ENCODE measurements at places on chromosomes 12 and 14.

GRCh38 chr14:25904446-25904845 is 693.4 kb downstream of the NOVA1 start:
- no peak for DNase-seq

DNA sequence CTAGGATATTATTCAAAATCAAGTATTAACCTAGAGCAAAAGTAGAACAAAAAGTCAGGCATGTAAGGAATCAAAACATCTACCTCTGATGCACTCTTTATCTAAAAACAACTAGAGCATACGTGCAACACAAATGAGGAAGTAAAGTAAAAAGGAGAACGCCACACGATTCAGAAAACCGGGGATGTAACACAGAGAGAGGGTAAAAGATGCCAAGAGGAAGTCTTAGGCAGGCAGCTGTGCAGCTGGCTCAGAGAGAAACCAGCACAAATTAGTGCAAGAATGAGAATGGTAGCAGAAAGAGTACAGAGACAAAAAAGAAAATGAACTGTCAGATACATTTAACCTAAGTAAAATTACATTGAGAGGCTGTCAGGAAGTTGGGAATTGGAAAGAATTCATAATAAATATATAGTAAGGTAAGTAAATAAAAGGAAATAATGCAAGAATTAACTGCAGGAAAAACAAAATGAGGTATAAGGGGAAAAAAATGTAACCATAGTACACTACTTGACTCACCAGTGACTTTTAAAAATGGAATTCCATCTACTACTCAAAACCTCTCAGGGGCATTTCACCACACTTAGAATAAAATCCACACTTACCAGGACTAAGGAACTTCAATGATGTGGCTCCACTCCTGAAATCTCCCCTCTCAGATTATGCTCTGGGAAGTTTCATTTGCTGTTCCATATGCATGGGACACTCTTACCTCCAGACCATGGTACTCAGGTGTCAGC is 17.1 kb downstream of the BCAT1 start:
- no peak for DNase-seq

DNA sequence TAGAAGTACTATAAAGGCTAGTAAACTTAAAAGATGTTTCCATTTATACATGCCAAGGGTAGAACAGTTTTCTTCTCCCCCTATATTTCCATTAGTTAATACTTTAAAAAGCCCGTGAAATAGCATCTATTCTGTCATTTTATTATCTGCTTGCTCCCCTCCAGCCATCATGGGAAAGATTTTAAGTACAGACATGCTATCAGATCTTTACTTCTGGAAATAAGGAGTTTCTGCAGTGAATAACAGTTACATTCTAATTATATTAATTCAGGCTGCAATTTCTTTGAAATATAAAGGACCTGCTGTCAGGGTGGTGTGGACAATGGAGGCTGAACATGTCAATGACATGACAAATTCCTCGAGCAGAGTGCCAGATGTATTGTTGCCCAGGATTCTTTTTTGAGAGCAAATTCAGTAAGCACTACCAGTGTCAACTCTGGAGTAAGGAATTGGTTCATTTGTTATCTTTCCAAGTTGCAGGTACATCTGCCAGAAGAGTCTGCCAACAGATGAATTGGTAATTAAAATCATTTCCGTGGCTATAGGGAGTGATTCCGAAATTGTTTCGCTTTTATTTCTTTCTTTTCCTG is 151.3 kb downstream of the BTG1 start:
- no peak for DNase-seq

DNA sequence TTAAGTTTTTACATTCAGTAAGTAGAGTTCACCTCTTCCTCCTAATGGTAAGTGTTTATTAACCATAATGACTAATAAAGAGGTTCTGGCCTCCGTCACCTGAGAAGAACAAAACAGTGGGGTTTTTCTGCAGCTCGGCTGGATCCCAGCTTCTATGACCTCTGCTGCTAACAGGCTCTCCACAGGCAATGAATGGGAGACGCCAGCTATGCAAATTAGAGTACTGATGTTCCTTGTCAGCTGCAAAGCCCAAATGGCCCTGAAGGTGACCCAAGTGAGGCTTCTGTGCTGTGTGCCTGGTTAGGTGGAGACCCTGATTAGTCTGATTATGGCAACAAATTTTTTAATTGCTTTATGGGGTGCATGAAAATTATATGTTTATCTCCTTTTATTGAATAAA is 218.1 kb downstream of the APAF1 start:
- no peak for DNase-seq

DNA sequence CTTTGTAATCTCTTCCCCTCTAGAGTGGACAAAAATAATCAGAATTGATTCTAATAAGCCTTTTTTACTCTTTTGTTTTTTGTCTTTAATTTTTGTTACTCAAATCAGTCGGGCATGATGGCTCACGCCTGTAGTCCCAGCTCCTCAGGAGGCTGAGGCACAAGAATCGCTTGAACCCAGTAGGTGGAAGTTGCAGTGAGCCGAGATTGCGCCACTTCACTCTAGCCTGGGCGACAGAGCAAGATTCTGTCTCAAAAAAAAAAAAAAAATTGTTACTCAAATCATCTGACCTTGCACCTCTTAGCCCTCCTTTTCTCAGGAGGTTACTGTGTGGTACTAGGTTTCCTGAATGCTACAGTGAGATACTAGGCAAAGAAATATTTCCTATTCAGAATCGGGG is 280.6 kb downstream of the PDZRN4 start:
- no peak for DNase-seq

- DNase-seq = no peak
Measured at GRCh38 chr12:109112720-109113465, 3.5 kb upstream of the ACACB start.

- DNase-seq = no peak
Measured at GRCh38 chr12:109770104-109770860, 56.7 kb downstream of the FAM222A start.

DNA sequence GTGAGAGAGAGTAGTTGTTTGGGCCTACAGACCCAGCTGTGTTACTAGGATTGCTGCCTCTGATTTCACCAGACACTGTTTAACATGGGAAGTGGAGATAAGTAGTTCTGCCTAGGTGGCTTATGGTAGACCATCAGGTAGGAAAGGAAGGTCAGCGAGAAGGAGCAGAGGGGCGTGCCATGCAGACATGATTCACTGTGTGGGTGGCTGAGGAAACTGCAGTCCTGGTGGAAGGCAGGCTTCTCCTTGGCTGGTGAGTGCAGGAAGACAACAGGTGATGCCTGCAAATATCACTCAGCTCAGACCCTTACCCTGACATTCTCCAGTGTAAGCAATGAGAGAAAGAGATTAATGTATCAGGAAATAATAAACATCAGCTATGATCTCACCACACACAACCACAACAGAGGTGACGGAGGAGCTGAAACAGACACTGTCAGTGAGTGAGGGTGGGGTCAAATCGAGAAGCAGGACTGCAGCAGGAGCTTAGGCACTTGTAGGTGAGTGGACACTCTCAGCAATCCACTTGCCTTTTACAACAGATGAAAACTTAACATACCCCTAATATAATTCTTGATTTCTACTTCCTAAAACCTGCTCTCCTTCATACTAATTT is 2.1 kb upstream of the PRR4 start:
- no peak for DNase-seq

DNA sequence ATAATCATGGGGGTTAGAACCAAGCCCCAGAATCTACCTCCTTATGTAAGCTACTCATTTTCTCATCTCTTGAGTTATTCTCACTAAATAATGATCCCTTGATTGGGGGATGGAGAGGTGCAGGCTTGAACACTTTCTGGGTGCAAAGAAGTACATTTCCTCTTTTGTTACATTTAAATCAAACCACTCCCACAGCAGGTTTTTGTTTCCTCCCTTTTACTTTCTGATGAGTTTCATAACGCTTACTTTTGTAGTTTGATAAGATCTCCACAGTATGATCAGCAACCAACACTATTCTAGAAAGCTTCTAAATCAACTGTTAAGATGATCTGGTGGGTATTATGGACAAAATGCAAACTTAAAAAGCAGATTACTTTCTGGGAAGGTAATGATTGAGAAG is 20.5 kb downstream of the VCPKMT start:
- DNase-seq = no peak

DNA sequence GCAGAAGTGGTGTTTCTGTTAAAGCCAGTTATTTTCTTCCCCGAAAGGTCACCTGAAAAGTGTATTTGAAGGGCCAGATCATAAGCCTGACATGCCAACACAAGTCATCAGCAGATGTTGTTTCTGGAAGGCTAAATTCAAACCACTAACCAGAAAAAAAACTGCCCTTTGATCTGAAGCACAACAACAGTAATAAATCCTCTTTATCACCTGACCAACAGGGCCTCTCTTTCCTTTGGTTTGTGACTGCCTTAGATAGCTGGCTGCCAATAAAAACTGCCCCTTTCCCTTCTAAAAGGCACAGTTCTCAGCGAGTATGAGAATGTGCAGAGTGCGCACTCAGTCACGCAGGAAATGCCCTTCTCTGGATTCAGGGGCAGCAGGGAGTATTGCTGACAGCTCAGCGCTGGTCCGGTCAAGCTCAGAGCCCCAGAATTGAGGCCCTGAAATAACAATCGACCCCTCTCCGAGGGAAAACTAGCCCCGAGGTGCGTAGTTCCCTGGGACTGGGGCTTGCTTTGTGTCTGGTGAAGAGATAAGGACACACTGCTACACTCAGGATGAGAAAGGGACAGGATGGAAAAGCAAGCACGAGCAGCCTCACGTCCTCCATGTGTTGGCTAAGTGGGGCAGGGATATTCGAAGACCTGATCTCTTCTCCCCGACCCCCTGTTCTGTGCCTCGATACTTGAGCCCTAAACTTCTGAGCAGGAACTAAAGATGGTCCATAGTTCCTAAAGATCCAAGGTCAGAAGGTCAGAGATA is 184.2 kb upstream of the GZMB start:
- DNase-seq = no peak

GRCh38 chr14:31280132-31280870 is 72.7 kb upstream of the HECTD1 start:
- DNase-seq = no peak

- no peak for DNase-seq
Measured at GRCh38 chr12:69515394-69515930, 45.3 kb downstream of the FRS2 start.

GRCh38 chr12:124940393-124941169 is 26.1 kb upstream of the UBC start:
- no peak for DNase-seq

GRCh38 chr12:92259696-92260251 is 114.1 kb upstream of the BTG1 start:
- no peak for DNase-seq

- DNase-seq = no peak
Measured at GRCh38 chr12:93743999-93744689, 67.0 kb downstream of the CRADD start.

DNA sequence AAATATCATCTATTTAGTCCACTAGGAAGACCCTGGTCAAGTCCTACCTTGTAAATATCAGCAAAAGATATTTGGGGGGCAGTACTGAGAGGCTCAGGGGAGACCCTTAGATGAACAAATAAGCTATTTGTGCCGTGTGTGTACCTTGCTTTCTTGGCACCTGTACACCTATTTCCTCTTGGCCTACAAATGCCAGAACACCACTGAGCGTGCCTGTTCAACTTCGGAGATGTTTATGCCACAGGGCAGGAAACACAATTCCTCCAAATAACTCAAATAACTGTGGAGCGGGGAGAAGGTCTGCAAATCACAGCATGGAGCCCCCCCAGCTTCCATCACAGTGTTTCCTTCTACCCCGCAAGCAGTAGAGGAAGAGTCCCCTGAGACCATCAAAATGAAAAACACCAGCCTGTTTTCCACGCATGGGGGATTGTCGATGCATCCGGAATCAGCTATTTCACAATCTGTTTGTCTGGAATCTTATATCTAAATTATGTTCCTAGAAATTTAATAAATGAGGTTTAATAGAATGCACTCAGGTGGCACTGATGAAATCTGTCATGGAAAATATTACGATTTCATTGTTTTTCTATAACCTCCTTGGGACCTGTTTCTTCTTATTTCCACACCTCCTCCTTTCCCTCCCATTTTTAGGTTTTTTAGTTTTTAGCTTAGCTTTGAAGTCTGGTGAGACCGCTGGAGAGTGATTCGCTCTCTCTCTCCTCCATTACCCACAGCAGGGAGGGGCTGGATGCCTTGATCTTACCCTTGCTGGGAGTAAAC is 254.0 kb upstream of the SRRM4 start:
- DNase-seq = no peak

DNA sequence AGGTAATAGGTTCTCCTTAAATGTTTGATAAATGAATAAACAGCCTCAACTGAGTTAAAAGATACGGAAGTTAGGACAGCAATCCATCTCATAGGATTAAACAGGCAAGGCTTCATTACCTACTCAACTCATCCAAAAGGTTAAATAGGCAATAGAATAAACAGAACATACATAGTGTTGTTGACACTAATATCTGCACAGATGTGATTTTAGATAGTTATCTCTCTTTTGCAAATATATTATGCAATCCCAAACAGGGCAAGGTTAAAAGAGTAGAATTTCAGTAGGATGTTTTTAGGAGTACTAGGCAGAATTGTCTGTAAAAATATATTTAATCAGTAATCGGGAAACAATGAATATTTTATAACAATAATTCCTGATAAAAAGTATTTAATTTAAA is 276.3 kb downstream of the CPNE8 start:
- no peak for DNase-seq

GRCh38 chr12:5022465-5023061 is 21.1 kb upstream of the KCNA5 start:
- no peak for DNase-seq

DNA sequence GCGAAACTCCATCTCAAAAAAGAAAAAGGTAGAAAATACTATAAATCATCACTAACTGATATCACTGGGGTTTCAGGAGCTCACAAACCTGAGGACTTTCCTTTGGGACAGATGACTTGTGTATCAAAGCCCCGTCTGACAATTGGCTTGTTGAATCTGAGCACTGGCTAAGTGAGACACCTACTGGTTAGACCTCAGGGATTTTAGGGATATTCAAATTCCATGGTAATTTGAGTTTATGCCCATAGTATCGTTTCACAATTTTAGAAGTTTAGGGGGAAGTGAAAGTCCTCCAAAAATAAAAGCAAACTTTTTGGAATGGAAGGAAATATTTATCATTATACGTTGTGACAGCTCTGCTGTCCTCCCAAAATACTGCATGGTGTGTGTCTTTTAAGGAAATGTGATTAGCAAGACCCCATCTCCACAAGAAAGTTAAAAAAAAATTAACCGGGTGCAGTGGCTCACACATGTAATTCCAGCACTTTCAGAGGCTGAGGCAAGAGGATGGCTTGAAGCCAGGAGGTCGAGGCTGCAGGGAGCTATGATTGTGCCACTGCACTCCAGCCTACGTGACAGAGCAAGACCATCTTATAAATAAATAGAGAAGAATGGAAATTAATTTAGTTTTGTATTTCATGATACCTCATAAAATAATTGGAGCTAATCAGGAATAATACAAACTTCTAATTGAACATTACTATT is 49.2 kb downstream of the FBXL14 start:
- no peak for DNase-seq

- DNase-seq = no peak
Measured at GRCh38 chr14:104239185-104239775, 100.9 kb downstream of the KIF26A start.

- DNase-seq = no peak
Measured at GRCh38 chr12:58357511-58357910, 416.1 kb downstream of the ATP23 start.

- DNase-seq = peak; percentile 5
Measured at GRCh38 chr14:51860164-51860824, at the start of gene GNG2. GNG2 (plus strand) TSS chr14:51860612; CDS start chr14:51950679, 90,067 bp downstream.

- no peak for DNase-seq
Measured at GRCh38 chr14:66085224-66085623, 400.9 kb upstream of the CCDC196 start.

All from GOT3 (cell line).